ENCODE measurements at places on chromosomes 16 and 17.
A peak's percentile ranks its signal among the peaks of the same experiment; 100 is the strongest.

GRCh38 chr17:69430488-69430887 lies 16.0 kb downstream of the MAP2K6 start:
- no peak for DNase-seq

DNA sequence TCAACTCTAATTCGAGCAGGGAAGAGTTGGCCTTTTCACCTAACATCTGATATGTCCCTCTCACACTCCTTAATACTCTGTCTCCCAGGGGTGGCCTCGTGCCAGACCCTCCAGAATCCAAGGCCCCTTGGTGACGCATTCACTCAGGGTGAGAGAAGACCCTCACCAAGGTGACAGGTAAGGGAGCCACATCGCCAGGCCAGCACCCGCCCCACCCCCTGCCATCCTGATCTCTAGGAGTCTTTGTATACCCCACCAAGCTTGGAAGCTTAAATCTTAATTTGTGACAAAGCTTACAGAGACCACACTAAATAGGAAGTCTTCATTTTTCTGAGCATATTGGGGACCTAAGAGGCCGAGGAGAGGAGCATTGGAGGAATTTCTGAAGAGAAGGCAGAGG lies 286.1 kb downstream of the IRF8 start:
- DNase-seq, result no peak

DNA sequence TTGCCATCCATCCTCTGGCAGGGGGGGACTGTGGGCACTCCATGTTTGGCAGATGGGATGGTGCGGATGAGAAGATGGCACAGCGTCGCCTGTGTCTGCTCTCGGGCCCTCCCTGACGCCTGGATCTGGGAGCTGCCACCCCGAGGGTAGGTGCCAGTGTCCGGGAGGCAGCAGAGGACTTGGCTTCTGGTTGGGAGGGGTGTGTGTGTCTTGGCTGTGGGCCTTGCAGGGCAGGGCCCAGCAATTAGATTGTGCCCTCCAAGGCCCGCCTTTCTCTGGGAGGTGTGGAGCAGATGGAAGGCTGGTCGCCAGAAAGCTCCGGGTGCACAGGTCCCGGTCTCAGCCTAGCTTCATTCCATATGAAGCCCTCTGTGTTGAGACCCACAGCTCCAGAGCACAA lies 1.4 kb downstream of the RAP1GAP2 start:
- DNase-seq, result no peak

DNA sequence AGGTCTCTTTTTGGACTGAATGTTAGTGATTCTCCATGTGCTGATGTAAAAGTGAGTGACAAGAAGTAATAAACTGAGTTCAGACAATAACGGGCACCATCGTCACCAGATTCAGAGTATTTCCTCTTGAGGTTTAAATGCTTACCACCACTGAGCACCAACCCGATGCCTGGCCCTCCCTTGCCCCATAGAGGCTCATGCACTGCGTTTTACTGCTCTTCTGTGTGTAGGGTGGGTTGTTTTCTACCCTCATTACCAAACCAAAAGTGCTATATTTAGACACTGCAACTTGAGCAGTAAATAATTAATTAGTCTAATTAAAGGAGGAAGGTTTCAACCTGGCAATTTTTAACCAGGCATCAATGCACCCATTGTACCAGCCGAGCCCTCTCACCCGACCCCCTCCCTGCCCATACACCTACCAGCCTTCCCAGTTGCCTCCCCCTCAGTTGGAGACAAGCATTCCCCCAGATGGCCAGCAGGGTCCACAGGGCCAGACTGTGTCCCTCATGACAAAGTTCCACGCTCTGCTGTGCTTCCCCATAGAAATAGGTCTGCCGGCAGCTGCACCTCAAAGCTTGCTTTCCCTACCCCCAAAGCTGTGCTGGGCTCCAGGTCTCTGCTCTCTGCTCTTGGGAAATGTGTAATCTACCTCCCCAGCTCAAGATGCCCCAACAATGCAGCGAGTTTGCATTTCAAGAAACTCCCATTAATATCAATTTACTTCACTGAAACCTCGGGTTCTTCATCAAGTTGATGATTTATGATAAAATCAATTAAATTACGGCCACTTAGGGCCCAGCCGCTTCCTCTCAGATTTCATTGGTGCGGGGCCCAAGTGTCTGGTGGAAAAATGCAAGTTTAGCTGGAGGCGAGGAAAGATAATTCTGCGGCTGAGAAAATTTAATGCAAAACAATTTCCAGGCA lies 16.0 kb downstream of the HOXB4 start:
- DNase-seq, result no peak

DNA sequence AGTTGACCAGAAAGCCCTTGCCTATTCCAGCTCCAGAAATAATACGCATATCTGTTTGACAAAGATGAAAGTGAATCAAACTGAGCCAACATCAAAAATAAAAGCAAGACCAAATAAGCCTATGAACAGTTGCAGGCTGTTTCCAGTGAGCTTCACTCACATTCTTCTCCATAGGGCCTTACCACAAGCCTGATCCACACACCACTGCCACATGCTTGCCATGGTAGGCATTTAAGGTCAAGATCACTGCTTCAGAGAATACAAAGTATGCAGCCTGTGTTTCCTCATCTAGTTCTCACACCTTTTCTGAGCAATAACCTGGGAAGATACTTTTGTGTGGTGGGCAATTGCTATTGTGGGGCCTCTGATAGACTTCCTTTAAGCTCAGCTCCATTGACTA lies 1060.2 kb downstream of the CDH11 start:
- DNase-seq, result no peak

DNA sequence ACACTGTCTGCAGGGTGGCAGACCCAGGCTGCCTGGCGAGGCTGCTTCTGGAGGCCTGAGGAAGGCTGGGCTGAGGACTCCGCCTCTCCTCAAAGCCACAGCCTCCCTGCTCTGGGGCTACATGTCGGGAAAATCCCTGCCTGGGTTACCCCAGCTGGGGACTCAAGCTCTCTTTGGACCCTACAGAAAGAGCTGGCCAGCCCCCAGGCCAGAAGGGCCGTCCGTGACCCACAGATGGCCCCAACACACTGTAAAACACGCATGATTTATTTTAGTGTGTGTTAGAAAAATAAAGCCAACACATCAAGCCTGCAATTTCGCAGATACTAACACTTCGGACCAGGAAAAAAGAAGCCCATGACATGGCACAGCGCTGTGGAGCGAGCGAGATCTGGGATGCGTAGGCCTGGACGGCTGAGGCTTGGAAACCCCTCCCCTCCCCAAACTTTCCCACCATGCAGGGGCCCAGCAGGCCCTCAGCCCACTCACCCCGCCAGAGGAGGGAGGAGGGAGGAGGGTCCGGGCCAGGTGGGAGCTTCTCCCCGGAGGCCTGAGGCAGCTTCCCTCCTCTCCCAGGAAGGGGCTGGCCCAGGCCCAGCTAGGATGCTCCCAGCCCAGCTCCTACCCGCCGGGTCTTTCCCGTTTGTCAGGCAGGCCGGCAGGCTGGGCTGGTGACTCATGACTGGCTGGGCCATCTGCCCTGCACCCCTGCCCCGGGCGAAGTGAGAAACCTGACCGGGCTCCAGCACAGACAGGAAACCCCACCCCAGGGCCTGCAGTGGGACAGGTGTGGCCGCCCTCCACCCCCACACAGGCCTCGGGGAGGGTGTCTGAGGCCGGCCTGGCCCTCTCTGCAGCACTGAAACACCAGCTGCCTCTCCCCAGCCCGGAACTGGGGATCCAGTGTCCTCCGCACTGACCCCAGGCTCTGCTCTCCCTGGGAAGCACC lies 34.1 kb upstream of the SLC38A10 start:
- DNase-seq, result no peak

DNA sequence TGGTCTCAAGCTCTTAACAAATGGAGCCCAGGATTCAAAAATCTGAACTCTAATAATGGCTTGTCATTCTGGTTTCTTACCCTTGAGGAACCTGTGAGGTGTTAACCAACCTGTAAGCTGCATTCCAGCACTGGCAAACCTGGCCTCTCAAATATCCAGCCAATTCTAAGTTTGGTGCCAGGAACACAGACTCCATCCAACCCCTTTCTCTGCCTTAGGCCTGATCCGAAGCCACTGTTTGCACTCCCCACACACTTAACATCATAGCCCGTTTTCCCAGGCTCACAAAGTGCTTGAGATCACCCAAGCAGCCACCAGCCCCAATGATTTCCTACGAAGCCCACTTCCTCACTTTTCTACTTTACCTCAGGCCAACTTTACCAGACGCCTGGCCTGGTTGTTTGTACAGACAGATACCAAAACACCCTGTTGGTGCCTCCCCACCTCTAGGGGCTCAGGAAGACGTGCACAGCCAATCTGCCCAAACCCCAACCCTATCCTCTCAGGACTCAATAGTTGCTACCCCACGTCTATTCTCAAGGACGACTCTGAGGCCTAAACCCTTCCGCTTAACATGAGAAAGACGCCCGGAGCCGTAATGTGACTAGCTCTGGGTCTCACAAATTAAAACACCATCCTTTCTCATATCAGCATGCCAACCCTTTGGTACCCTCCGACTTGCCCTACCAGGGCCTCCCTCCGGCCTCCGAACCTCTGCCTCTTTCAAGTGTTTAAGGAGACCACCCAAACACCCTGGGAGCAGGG lies 3.2 kb upstream of the PER1 start:
- DNase-seq, result no peak

- no peak for DNase-seq
Observed at GRCh38 chr17:43135454-43135819, 10.3 kb upstream of the BRCA1 start.

DNA sequence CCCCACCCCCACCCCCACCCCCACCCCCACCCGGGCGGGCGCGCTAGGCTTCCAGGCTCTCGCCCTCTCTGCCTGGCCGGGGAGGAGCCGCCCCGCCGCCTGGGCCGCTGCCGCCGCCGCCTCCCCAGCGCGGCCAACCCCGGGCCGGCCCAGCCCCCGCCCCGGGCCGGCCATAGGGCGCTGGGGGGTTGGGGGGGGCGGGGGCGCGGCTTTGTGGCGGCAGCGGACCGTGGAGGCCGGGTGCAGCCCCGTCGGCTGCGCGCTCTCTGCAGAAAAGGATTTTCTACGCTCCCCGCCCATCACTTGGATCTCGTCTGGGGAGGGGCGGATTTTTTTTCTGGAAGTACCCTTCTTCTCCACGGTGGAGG lies 230.9 kb downstream of the MRTFB start:
- peak; percentile 20 for DNase-seq

DNA sequence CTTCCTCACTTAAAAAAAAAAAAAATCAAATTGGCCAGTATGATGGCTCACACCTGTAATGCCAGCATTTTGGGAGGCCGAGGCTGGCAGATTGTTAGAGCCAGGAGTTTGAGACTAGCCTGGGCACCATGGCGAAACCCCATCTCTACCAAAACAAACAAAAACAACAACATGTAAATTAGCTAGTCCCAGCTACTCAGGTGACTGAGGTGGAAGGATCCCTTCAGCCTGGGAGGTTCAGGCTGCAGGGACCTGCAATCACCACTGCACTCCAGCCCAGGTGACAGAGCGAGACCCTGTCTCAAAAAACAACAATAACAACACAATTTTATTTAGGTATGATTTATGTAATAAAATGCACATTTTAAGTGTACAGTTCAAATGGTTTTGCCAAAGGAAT lies 6.3 kb upstream of the EPOP start:
- no peak for DNase-seq

- no peak for DNase-seq
Observed at GRCh38 chr16:62963846-62964245, 927.6 kb upstream of the CDH8 start.

DNA sequence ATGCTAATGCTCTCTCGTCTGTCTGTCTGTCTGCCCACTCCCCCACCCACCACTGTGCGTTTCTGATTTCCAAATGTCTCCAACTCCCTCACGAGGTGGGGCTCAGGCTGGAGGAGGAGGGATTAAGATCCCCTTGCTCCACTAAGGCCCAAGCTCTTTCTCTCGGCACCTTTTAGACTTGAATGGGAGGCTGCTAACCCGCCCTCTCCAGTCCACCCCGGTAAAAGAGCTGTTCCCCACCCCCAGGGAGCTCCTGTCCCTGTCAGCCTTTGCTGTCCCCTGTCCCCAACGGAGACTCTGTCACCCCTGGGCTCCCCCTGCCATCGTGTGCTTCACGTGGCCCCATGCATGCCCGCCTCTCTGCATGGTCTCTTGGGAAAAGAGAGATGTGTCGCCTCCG lies 68.5 kb upstream of the PLCG2 start:
- no peak for DNase-seq

DNA sequence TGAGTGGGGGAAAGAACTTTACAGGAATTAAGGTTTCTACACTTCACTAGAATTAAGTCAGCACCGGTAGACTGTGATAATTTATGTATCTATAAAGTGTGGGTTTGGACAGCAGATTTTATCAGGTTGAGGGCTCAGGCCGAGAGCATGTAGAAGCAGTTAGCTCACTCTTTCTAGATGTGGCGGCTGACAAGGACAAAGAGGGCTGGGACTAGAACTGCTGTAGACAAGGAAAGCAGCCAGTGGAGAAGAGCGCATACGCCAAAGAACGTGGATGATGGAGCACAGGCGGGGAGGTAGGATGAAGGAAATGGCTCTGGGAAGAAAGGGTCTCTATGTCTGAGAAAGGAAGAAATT lies 504 bp upstream of the GOSR1 start:
- no peak for DNase-seq

DNA sequence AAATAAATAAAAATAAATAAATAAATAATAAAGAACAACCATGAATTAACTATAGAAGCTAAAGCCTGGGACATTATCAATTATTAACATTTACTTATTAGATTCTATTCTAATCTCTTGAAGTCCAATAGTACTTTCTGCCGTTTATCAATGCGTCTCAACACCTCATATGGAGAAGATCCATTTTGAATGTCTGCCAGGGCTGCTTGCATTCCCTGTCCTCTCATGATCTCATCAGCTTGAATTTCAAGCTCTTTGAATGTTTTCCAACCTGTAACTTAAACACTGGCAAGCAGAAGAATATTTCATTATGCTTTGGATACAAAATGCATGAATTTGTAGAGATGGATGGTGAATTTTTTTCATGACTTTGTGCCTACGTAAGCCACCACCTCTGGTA lies 191.9 kb upstream of the ANKFN1 start:
- DNase-seq, result no peak

DNA sequence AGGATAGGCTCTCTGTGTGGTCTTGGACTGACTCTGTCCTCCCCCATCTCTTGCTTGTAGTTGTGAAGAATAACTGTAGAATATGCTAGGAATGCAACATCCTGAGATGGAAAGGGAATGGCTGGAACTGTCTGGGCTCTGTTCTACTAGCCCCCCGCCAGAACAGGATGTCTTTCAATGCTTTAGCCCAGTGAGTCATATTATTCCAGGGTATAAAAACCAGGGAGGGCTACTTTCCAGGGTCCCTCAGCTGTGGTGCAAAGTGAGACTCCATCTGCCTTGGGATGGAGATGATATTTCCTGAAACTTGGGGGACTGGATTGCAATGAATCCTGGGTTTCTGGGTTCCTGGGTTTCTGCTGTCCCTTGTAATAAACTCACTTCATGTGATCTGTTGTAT lies 32.1 kb downstream of the HYDIN start:
- DNase-seq, result no peak

DNA sequence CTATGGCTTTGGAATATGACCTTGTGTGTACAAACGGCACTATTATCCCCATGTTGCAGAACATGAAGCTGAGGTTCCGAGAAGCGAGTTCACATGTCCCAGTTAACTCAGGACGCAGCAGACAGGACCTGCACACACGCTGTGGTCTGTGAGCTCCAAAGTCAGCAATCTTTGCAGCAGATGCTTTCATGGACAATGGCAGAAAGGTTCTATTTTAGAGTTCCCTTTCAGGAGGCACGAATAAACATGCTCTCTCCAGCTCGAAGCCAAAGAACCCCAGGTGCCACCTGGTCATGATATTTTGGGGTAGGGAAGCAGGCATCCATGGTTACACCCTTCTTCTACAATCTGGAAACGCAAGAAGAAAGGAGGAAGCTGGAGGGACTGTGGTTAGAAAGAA lies 412.0 kb downstream of the TMEM114 start:
- DNase-seq, result no peak

Data from stimulated activated naive CD8-positive, alpha-beta T cell treated with anti-CD3 and anti-CD28 coated beads, Interleukin-15, amount 100 ng/mL, for 72 hours (primary cell).